C1 segment of cervical spinal cord (tissue), 14 donors: ENCODE measurements at places on chromosomes 16 and 17.
A peak's percentile ranks its signal among the peaks of the same experiment; 100 is the strongest.

- no peak for DNase-seq
Measured at GRCh38 chr17:77709594-77709993, 248.9 kb upstream of the TNRC6C start.

DNA sequence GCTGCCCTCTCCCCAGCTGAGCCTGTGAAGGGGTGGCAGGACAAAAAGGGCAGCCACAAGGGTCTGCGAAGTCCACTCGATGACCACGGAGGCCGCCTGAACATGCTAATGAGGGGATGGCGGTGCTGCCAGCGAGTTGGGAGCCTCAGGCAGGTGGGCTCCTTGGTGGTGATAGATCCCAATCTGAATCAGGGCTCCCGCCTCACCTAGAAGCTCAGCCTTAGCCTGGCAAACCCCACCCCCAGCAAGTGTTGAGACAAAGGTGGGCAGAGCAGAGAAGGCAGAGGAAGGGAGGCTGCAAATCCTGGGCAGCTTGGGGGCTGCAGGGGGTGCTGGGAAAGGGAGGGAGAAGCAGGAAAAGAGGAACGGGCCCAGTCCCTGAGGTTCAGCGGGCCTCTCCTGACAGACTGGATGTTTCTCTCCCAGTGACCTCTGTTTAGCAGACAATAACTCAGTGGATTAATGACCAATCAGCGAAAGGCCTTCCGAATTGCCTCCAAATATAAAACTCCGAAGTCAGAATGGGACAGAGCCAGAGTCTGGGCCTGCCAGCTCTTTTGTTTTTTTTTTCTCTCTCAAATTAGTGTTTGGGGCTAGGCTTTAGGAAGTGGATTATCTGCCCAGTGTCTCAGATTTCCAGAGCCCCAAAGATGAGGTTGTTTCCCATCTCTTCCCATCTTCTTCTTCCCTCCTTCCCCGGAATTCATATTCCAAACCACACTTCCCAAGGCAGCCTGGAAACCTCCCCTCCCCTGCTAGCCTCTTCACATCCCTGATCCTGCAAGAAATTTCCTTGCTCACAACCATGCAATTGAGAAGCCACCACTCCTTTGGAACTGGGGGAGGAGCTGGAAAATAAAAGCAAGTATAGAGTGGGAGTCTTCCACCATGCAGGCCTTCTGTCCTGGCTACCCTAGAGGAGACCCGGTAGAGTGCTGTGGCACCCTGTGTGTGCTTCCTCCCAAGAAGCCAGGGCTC, 15.2 kb upstream of the HOXB2 start:
- DNase-seq: no peak

DNA sequence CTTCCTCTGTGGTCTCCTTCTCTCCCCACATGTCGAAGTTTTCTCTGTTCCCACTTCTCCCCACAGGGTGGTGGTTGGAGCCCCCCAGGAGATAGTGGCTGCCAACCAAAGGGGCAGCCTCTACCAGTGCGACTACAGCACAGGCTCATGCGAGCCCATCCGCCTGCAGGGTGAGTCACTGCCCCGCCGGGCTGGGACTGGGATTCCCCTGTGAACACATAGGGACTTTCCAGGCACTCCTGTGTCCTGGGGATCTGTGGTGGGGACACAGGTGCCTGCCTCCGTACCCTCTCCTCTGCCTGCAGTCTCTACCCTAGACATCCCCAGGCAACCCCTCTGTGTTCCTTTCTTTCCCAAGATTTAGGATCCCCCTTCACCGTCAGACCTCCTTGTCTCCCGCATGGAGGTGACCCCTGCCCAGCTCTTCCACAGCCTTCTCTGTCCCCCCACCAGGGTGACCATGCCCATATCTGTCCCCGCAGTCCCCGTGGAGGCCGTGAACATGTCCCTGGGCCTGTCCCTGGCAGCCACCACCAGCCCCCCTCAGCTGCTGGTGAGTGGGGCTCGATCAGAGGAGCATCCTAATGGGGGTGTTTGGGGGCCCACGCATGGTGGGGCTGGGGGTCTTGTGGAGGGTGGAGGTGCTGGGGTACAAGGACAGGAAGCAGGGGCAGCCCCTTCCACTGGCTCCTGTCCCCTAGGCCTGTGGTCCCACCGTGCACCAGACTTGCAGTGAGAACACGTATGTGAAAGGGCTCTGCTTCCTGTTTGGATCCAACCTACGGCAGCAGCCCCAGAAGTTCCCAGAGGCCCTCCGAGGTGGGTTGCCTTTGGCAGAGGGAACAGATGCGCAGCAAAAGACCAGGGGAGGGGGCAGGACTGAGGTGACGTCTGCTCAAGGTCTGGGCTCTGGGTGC, 5.8 kb downstream of the ITGAM start:
- DNase-seq: no peak

GRCh38 chr16:58821886-58822285, 87.8 kb upstream of the GOT2 start:
- no peak for DNase-seq

DNA sequence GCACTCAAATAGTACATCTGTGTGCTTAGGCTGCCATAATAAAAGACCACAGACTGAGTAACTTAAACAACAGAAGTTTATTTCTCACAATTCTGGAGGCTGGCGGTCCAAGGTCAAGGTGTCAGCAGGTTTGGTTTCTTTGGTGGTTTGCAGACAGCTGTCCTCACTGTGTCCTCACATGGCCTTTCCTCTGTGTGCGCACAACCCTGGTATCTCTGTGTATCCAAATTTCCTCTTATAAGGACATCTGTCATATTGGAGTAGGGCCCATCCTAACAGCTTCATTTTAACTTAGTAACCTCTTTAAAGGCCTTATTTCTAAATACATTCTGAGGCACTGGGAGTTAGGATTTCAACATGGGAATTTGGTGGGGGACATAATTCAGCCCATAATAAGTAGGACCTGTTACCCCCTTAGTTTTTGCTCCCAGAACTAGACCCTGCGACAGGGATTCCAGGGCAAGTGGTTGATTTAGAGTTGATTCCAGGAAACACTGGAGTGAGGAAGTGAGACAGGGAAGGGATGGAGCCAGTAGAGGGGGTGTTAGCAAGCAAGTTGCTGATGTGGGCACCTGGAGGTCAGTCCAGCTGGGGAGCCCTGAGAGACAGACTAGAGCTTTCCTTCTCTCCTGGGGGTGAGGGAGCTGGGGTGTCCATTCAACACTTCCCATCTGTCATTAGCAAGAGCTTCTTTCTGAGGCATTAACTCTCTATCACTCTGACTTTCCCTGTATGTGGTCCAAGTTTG, 10.9 kb upstream of the ALKBH5 start:
- no peak for DNase-seq

GRCh38 chr16:82772215-82772614, 145.4 kb downstream of the CDH13 start:
- no peak for DNase-seq

DNA sequence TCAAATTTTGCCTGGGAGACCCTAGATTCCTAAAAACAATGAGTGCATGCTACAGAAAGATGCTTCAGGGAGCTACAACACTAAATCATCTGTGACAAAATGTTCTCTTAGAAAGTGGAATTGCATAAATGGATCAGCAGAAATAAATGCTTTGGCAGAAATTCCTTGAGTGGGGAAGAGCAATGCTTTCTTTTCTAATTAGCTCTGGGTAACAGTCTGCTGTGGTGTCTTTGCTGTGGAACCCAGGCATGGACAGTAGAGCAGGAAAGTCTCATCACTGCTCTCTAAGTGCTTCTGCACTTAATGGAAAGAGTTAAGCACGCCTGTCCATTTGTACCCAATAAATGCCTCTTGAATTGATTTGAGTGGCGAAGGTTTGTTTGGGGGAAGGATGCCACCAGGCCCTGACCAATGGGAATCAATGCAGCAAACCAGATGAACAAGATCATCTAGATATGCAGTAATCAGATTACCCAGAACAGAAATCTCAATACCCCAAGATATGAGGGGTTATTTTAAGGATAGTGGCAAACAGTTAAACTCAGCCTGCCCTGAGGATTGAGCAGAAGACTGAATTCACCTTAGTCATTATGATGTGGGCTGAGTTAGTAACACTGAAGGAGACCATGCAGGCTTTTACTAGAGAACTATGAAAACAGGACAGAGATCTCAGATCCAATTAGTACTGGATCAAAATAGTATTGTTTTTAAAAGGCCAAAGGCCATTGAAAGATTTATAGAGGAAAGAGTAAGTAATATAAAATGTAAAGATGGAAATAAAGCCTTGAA, 13.6 kb downstream of the HLF start:
- no peak for DNase-seq

GRCh38 chr16:68873635-68874471, 30.5 kb downstream of the TANGO6 start:
- no peak for DNase-seq

DNA sequence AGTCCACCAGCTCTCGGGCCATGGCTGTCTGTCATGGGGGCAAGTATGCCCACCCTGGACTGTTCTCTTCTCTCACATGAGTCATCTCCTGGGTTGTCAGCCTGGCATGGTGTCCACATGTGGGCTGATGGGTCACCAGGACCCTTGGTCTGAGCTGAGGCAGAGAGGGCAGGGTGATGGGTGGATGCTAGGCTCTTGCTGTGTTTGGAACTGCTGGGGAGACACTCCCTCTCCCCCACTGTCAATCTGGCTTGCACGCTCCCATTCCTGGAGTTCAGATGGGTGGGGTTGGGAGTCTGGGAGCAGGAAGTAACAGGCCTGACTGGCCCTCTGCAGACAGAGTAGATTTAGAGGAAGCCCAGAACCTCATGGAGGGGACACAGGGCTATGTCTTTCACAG, 28.9 kb downstream of the KSR1 start:
- no peak for DNase-seq

DNA sequence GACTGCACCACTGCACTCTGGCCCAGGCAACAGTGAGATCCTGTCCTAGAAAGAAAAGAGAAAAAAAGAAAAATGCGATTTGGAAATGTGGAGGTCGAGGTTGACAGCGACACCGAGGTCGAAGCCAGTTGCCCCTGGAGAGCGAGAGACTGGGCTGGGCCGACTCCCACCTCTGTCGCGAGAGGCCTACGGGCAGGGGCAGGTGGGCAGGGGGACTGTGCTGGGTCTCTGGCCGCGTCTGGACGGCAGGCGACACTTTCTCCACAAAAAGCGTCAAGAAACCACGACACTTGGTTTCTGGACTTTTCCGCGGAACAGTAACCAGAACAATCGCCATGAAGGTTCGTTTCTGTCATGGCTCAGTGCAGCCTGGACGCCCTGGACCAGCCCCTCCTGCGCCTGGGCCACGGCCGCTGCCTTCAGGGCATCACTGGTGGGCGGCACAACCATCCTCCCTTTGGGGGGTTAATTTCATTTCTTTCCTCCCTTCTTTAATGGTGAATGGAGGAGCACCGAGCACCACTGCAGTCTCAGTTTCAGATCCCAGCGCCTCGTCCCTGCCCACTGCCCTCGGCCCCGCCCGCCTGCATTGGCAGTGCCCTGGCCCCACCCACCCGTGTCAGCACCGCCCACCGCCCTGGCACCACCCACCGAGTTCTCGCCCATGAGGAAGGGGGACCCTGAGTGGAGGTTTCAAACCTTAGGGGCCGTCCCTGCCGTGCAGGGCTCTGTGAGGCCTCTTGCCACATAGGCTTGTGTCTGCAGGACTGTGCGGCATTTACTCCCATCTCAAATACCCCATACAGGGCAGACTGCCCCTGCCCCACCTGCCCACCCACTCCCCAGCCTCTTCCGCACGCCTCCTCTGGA, 18.5 kb upstream of the CDH15 start:
- no peak for DNase-seq

- DNase-seq: no peak
Measured at GRCh38 chr17:78673395-78673794, 96.2 kb upstream of the DNAH17 start.

DNA sequence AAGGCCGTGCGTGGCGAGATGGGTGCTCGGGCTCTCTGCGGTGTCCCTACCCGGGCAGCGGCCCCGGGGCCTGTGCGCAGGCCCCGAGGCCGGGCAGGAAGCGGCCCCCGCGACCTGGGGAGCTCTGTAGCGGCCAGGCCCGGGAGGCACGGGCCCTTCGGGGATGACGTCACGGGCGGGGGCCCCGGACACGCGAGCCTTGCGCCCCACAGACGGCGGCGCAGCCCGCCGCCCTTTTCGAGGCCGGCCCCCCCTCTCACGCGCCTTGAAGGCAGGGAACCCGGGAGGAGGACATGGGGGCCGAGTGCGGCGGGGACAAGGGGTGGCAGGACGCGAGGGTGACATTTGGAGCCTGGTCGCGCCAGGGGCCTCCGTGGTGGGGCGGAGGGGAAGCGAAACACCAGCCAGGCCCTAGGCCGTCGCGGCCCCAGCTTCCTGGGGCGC, 1.1 kb downstream of the RAI1 start:
- peak; percentile 65 for DNase-seq

- DNase-seq: no peak
Measured at GRCh38 chr17:44828919-44829522, 1.1 kb downstream of the GJC1 start.

GRCh38 chr17:80769936-80770625, 221.6 kb upstream of the CHMP6 start:
- no peak for DNase-seq

- DNase-seq: no peak
Measured at GRCh38 chr17:74280093-74280513, 6.1 kb downstream of the DNAI2 start.

DNA sequence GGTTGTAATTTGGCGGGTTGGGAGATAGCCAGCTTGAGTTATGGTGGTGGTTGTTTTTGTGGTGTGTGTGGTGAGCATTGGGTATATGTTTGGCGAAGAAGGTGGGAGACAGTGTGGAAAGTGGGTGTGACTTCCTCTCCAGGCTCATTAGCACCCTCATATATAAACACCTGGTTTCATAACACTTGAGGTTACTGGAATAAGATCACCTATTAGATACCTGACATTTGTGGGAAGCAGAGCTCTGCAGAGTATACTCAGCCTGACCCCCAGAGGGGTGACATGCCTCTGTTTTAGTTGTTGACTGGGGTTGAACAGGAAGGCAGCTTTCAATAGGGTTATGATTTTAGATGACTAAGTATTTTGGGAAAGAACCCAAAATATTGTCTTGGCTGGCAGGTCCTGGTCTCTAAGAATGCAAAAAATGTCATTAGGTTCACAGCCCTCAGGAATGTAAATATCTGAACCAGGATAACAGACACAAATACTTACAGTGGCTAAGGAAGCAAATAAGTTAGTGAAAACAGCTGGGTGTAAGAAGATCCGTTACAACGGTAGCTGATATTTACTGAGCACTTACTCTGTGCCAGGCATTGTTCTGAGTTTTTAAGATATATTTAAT, 18.3 kb upstream of the EFCAB13 start:
- DNase-seq: no peak

DNA sequence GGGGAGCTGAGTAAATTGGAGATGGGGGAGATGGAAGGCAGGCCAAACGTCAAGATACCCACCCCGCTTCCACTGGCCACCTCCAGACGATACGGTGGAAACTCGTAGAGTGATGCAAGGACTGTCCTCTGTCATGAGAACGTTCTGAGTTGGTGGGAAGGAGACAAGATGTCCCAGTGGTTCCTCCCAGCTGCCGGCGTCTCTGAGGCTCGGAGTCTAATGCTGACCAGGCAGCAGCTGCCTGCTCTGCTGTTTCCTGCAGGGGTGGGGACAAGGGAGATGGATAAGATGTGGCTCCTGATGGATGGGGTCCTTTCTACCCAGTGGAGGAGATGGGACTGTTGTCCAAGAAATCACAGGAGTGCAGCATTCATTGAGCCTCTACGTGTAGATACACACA, 28.2 kb upstream of the C1QL1 start:
- DNase-seq: no peak
